CD4-positive, alpha-beta memory T cell (primary cell): ENCODE measurements at places on chromosomes 2 and 18. TPM values are rescaled to one million over a fixed set of nuclear protein-coding genes. Genes with fewer than 3 reads are reported as not detected.

The MAP3K19 gene
- total RNA-seq, result not detected

The TUBA3E gene
- total RNA-seq, result not detected

- H3K36me3 ChIP-seq, result no peaks in the 10 kb centered on the region
- H3K4me1 ChIP-seq, result peaks cover 12% of the 10 kb centered on the region
- H3K4me3 ChIP-seq, result no peak overlapping the region
- no peaks in the 10 kb centered on the region for H3K27me3 ChIP-seq
Measured at GRCh38 chr2:44119878-44120277, 48.8 kb upstream of the PPM1B start.

DNA sequence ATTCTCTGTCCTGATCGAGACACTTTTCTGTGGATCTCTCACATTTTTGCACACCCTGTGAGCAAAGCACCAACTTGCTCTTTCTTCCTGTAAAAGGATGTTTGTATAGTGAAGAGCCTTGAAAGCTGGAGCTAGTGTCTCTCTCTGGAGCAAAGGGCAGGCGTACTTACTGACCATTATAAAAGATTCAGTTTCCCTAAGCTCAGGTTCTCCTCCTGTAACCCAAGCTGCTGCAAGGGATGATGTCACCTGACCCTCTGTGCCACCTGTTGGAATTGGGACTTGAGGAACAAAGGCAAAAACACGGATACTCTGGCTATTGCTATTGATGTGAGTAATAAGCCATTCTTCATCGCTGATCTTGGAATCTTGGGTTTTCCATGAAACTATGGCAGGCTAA lies 52.6 kb upstream of the NEMP2 start:
- no peaks in the 10 kb centered on the region for H3K27me3 ChIP-seq
- H3K27ac ChIP-seq, result no peak overlapping the region
- H3K36me3 ChIP-seq, result no peaks in the 10 kb centered on the region
- no peaks in the 10 kb centered on the region for H3K4me1 ChIP-seq
- no peak for DNase-seq
- no peak overlapping the region for H3K4me3 ChIP-seq

- DNase-seq, result no peak
- H3K36me3 ChIP-seq, result no peaks in the 10 kb centered on the region
- no peaks in the 10 kb centered on the region for H3K4me1 ChIP-seq
- H3K4me3 ChIP-seq, result no peak overlapping the region
Measured at GRCh38 chr2:96665083-96665569, 22.6 kb downstream of the FER1L5 start.

DNA sequence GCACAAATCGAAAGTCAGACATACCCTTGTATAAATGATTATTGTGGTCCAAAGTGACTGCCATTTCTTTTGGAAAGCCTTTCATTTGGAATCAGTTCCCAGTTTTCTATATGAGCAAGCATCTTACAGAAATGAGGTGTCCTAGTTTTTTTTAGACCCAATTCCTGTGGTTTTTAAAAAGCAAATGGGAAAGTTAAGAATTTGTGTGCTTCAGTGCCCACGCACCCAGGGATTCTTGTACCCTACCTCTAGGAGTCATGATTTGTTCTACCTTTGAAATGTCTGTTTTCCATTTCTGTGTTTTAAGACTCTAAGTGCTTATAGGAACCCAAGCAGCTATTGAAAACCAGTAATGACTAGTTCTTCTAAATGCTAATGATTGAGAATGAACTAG lies 218.1 kb downstream of the CAMKMT start:
- no peak overlapping the region for H3K27ac ChIP-seq
- no peaks in the 10 kb centered on the region for H3K27me3 ChIP-seq
- H3K36me3 ChIP-seq, result no peaks in the 10 kb centered on the region

DNA sequence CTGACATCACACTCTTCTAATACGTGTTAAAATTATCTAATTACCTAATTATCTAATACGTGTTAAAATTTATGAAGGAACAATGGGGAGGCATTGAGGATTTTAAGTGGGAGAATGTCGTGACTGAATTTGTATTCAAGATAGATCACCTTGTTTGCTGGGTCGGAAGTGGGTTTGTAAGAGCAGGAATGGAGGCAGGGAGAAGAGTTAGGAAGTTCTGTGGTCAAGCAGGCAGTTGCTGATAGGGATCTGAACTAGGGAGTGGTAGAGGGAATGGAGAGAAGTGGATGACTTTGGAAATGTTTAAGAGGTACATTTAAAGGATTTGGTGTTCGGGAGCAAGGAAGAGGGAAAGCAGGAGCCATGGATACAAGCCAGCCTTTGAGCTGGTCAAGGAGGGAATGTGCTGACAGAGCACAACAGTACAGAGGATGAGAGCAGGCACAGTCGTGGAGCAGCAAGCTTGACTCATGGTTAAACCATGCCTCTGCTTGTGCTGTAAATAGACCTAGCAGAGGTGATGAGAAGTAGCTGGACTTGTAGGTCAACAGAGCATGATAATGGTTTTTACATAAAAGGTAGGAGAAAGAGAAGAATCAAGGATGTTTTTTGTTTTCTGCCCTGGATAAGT lies 16.2 kb downstream of the IL18RAP start:
- H3K27ac ChIP-seq, result no peak overlapping the region
- H3K36me3 ChIP-seq, result no peaks in the 10 kb centered on the region
- H3K4me1 ChIP-seq, result peaks cover 32% of the 10 kb centered on the region
- H3K4me3 ChIP-seq, result no peak overlapping the region
- no peak for DNase-seq

The UGT1A10 gene
- not detected for total RNA-seq

The DLX1 gene
- total RNA-seq, result not detected

- no peaks in the 10 kb centered on the region for H3K27me3 ChIP-seq
- no peak overlapping the region for H3K27ac ChIP-seq
- H3K4me3 ChIP-seq, result no peak overlapping the region
- H3K4me1 ChIP-seq, result peaks cover 29% of the 10 kb centered on the region
- H3K36me3 ChIP-seq, result no peaks in the 10 kb centered on the region
- DNase-seq, result no peak
Measured at GRCh38 chr2:26074676-26075075, 40.8 kb downstream of the RAB10 start.
